ENCODE measurements at places on chromosomes 3 and 15. TPM values are rescaled to one million over a fixed set of nuclear protein-coding genes. Genes with fewer than 3 reads are reported as not detected.

IL5RA gene
- not detected for total RNA-seq

RTP2 gene
- not detected for total RNA-seq

FRMD5 gene
- total RNA-seq, result not detected

DNA sequence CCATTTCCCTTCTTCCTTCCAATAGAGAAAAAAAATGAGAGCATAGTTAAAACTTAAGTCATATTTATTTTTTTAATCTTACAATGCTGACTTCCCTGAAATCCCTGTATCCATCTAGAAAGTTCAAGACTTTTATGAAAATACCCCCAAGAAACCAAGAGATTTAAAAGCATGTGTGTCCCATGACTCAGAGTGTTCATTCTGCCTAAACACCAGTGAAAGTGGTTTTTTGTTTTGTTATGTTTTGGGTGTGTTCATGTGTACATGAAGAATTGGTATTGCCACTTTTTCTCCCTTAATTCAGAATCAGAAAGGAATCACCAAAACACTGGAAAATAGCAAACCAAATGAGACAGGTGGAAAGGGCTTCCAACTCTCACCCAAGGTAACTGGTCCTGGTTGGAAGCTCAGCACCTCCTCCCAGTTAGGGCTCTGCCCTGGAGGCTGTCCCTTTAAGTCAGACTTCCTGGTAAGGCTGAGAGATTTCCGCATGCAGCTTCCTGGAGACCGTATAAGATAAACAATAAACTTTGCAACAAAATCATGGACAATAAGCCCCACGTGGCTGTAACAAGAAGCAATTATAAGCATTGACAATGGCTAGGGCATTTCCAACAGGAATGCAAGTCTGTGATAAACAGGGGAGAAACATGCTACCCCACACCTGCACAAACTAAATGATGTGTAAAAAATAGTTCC is 121.9 kb upstream of the ARHGEF3 start:
- DNase-seq, result no peak

DNA sequence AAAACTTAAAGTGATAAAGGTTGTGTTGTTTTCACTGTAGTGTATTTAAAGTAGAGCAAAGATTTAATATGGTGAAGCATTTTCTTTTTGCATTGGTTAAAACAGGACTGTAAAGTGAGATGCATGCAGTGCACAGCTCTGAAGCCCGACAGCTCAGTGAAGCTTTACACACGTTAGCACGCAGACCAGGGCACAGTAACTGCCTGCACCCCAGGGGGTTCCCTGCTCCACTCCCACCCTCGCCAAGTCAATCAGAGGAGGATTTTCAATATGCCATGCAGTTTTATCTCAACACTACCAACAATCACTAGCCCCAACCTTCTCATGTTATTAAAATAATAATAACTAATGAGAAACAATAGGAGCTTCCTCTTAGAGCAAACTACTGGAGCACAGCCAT is 28.1 kb upstream of the BCL2L10 start:
- no peak for DNase-seq

- no peak for DNase-seq
Measured at GRCh38 chr15:59953392-59953883, 50.7 kb upstream of the FOXB1 start.

GRCh38 chr3:57816471-57817095 is 60.5 kb downstream of the SLMAP start:
- no peak for DNase-seq

DNA sequence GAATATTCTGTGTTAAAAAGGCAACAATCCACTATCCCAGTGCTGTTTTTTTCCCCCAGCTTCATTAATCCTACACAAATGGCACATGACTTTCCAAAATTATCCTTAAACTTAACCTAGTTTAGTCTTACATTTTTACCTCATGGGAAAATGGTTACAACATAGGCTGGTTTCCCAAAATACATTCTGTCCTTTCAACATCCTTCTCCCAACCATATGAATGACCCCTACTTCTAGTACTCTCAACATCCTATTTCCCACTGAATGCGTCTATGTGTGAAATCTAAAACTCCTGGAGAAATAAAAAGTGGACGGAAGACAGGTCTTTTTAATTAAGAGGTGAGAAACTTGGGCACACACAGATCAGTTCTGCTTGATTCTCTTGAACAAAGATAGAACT is 33.3 kb downstream of the ATOSA start:
- DNase-seq, result no peak

DNA sequence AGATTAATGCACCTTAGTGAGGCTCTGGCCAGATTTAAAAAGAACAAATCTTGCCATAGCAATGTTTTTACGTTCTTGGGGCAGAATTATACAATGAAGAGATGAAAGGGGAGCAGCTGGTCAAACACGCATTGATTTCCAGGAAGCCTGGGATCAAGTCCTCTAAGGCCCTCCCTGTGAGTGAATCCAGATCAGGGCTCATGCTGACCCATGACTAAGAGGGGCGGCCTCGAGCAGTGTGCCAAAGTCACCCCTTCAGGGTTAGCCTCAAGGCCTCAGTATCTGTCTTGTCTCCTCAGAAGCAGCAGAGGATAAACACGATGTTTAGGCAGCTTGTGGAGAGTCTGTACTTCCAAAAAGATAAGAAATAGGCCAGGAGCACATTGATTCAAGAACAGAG is 9.3 kb upstream of the RBP1 start:
- no peak for DNase-seq

GRCh38 chr3:99544786-99545281 is 93.6 kb upstream of the COL8A1 start:
- no peak for DNase-seq

- DNase-seq, result no peak
Measured at GRCh38 chr15:57747206-57747896, 40.8 kb downstream of the POLR2M start.

- no peak for DNase-seq
Measured at GRCh38 chr15:75696854-75697259, 15.8 kb downstream of the CSPG4 start.

- no peak for DNase-seq
Measured at GRCh38 chr15:40930430-40931299, 1.5 kb downstream of the DLL4 start.

GRCh38 chr3:97089621-97090020 is 275.2 kb downstream of the EPHA6 start:
- DNase-seq, result no peak

- DNase-seq, result no peak
Measured at GRCh38 chr15:58795825-58796224, 24.7 kb downstream of the MINDY2 start.

DNA sequence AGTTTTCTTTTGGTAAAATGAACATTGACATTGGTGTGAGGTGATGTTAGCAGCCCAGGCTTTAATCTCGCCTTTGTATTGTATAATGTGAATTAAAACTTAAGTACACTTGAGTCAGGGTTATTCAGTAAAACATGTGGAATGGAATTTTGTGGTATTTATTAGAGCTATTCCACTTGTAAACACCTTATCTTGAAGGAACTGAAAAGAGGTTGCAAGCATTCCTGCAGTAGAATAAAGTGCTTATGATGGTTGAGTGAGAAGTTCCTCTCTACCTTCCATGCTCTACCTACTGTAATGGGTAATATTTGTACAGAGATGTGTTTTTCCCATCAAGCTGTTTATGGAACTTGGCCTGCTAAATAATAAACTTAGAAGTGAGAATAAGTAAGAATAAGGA is 36.1 kb downstream of the HMG20A start:
- DNase-seq, result no peak
